ENCODE measurements at places on chromosomes 2 and 18.

DNA sequence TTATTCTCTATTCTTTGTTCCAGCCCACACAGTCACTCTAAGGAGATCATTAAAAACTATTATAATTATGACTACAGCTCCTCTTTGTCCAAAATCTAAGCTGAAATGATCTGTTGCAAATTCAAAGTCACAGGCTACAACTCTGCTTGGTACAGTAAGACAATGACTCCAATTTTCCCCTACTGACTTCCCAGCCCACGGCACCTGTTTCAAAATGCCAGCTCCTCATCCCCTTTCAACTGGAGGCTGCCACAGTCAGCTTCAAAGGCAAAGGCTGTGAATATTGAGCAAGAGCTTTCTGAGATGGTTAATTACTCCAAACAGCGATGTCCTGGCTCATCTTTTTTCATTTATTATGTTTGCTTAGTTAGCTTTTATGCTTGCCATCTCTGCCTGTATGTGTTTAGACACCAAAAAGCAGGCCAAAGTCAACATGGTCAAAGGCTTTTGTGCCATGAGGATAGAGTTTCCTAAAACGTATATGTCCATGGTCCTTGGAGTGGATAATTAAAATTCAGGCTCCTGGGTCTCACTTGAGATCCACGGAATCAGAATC lies 141.1 kb downstream of the DOCK10 start:
- DNase-seq = no peak

- DNase-seq = no peak
These were observed 49.9 kb upstream of the CYP1B1 start for GRCh38 chr2:38125842-38126241.

- no peak for DNase-seq
These were observed 73.4 kb upstream of the ATL2 start for GRCh38 chr2:38450509-38450908.

GRCh38 chr2:18630541-18630940 lies 41.2 kb upstream of the NT5C1B start:
- DNase-seq = no peak
